ENCODE measurements at places on chromosomes 11 and 22. TPM values are rescaled to one million over a fixed set of nuclear protein-coding genes. Genes with fewer than 3 reads are reported as not detected.

GRCh38 chr11:27991736-27992135 lies 116.2 kb downstream of the KIF18A start:
- no peak overlapping the region for H3K4me3 ChIP-seq
- H3K36me3 ChIP-seq = no peaks in the 10 kb centered on the region
- no peaks in the 10 kb centered on the region for H3K4me1 ChIP-seq
- no peak for DNase-seq

GRCh38 chr11:75809991-75810390 lies 5.0 kb upstream of the UVRAG start:
- H3K27ac ChIP-seq = no peak overlapping the region
- no peaks in the 10 kb centered on the region for H3K36me3 ChIP-seq
- H3K4me1 ChIP-seq = no peaks in the 10 kb centered on the region
- no peak overlapping the region for H3K4me3 ChIP-seq

GRCh38 chr22:37314315-37315074 lies 32.2 kb downstream of the CYTH4 start:
- peaks cover 7% of the 10 kb centered on the region for H3K4me1 ChIP-seq
- H3K4me3 ChIP-seq = no peak overlapping the region
- no peak for DNase-seq
- H3K27me3 ChIP-seq = no peaks in the 10 kb centered on the region

DNA sequence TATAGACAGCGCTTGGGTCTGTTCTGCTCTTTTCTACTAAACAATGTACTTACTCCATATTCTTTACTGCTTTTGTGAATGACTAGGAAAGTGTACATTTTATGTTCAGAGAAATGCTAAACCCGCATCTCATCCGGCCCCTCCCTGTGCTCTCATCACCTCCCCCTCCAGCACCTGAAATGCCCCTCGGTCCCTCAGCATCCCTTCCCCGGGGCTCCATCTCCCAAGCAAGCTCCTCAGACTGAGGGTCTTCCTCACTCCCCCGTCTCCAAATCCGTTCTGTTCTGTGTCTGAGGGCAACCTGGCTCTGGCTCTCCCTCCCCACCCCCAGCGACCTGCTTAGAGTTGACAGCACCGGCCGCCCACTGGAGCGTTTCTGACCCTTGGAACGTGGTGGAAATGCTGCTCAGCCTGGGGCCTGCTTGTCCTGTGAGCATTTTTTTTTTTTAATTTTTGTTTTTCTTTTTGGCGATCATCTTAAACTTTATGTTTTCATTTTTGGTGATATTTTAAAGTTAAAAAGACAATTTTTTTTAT lies 1.4 kb downstream of the SELENOO start:
- DNase-seq = peak; percentile 71
- no peaks in the 10 kb centered on the region for H3K27me3 ChIP-seq
- peaks cover under 1% of the 10 kb centered on the region for H3K36me3 ChIP-seq
- peak overlapping the region; percentile 23 for H3K27ac ChIP-seq
- H3K4me1 ChIP-seq = peaks cover 19% of the 10 kb centered on the region
- peak overlapping the region; percentile 26 for H3K4me3 ChIP-seq

- H3K4me3 ChIP-seq = no peak overlapping the region
- no peaks in the 10 kb centered on the region for H3K36me3 ChIP-seq
- H3K27me3 ChIP-seq = no peaks in the 10 kb centered on the region
- DNase-seq = no peak
- no peaks in the 10 kb centered on the region for H3K4me1 ChIP-seq
Measured at GRCh38 chr11:132008226-132008625, 637.8 kb downstream of the NTM start.

GRCh38 chr11:102196351-102196750 lies 86.1 kb downstream of the YAP1 start:
- H3K27me3 ChIP-seq = no peaks in the 10 kb centered on the region
- no peaks in the 10 kb centered on the region for H3K36me3 ChIP-seq
- DNase-seq = no peak
- H3K4me3 ChIP-seq = no peak overlapping the region
- H3K4me1 ChIP-seq = no peaks in the 10 kb centered on the region

DNA sequence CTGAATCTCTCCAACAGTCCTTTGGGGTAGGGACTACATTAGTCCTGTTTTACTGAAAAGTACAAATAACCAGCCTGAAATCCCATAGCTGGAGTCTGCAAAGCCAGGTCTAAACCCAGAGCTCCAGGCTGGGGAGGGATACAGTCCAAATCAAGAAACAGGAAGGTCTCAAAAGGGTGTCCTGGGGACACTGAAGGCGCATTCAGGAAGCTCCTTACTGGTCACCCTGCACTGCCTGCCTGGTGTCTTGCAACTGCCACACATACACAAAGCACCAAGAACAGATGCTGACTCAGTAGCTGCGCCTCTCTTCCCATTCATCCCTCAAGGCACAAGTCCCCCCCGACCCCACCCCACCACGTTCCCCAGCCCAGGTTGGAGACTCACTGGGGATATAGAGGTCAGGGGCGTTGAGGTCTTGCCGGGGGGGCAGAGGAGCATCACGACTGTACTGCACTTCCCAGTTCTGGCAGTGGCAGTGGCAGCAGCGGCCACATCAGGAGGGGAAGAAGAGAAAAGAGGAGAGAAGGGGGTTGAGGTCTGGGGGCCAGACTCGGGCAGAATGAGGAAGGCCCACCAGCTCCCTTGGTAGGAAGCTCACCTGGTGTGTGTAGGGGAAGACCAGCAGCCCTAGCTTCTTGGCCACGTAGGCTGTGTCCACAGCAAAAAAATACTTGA lies 1.6 kb downstream of the YIF1A start:
- peak; percentile 54 for DNase-seq
- H3K4me1 ChIP-seq = no peaks in the 10 kb centered on the region
- no peak overlapping the region for H3K4me3 ChIP-seq
- peaks cover 3% of the 10 kb centered on the region for H3K27me3 ChIP-seq

DNA sequence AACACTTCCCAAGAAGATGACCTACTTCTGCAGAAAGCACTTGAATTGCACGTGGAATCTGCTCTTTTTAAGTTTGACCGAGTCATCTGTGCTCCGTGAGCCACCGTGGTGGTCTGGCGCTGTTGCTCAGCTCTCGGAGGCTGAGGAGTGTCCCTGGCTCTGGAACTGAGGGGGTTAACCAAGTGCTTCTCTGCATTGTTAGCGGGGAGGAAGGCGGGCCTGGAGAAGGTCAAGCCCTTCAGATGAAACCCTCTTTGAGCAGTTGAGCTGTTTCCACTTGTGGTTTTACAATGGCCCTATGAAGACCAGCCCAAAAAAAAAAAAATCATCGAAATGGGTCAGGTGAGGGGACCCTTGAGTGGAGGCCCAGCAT lies 286.4 kb downstream of the NTM start:
- DNase-seq = no peak
- no peaks in the 10 kb centered on the region for H3K27me3 ChIP-seq
- no peaks in the 10 kb centered on the region for H3K36me3 ChIP-seq
- H3K4me1 ChIP-seq = no peaks in the 10 kb centered on the region
- H3K4me3 ChIP-seq = no peak overlapping the region

DNA sequence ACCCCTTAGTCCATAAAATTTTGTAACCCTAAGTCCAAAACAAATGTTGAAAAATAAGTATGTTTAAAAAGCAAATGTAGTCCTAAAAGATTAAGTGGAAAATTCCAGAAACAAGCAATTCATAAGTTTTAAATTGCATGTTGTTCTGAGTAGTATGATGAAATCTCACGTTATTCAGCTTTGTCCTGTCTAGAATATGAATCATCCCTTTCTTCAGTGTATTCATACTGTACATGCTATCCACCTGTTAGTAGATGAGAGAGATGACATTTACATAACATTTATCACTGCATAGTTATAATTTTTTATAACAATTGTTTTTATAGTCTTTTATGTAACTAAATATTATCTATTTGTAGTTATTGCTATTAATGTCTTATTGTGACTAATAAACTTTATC lies 622.3 kb upstream of the CHORDC1 start:
- H3K27ac ChIP-seq = no peak overlapping the region
- H3K4me1 ChIP-seq = no peaks in the 10 kb centered on the region
- no peaks in the 10 kb centered on the region for H3K27me3 ChIP-seq
- no peak for DNase-seq
- H3K4me3 ChIP-seq = no peak overlapping the region

- H3K36me3 ChIP-seq = no peaks in the 10 kb centered on the region
- no peaks in the 10 kb centered on the region for H3K27me3 ChIP-seq
- peaks cover 24% of the 10 kb centered on the region for H3K4me1 ChIP-seq
- H3K4me3 ChIP-seq = peak overlapping the region; percentile 65
Measured at GRCh38 chr22:37560608-37561211, 430 bp downstream of the CDC42EP1 start.

GRCh38 chr11:82216927-82217570 lies 516.6 kb downstream of the FAM181B start:
- H3K4me1 ChIP-seq = no peaks in the 10 kb centered on the region
- H3K4me3 ChIP-seq = no peak overlapping the region
- H3K27ac ChIP-seq = no peak overlapping the region
- no peaks in the 10 kb centered on the region for H3K36me3 ChIP-seq
- DNase-seq = no peak

DNA sequence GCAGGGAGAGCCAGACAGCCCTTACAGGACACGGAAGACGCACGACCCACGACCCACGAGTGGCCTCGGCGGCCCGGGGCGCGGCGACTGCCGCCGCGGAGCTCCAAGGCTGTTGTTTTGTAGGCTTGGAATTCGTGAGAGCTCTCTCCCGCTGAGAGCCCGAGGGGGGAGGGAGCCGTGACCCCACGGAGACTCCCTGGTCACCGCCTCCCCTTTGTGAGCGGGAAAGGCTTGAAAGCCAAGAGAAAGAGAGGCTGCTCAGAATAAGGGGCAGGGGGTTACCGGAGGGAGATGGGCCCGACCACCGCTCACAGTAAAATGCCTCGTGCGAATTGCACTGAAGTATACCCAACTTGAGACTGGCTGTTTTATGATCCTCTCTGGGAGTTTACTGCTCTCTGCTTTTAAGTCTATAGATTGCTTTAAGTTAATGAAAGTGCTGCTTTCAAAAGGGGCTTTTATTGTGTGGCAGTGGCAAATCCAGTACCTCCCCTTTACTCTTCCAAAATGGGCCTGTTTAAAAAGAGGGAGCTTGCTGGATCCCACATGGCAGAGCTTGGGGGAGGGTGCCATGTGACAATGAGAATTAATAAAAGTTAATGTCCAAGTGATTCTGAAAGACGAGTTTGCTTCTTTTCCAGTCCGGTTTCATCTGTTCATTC lies 2.9 kb downstream of the PKNOX2 start:
- peaks cover 24% of the 10 kb centered on the region for H3K4me1 ChIP-seq
- peak; percentile 89 for DNase-seq
- H3K36me3 ChIP-seq = no peaks in the 10 kb centered on the region
- no peaks in the 10 kb centered on the region for H3K27me3 ChIP-seq

DNA sequence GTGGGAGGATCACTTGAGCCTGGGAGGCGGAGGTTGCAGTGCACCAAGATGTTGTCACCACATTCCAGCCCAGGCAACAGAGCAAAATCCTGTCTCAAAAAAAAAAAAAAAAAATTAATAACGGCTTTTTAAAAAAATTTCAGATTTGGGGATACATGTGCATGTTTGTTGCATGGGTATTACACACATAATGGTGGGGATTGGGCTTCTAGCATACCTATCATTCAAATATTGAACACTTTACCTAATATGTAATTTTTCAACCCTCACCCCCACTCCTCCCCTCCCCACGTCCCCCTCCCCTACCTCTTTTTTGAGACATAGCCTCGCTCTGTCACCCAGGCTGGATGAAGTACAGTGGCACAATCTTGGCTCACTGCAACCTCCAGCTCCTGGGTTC lies 40.1 kb downstream of the ABTB2 start:
- DNase-seq = no peak
- no peak overlapping the region for H3K27ac ChIP-seq
- no peak overlapping the region for H3K4me3 ChIP-seq
- H3K36me3 ChIP-seq = no peaks in the 10 kb centered on the region
- H3K27me3 ChIP-seq = no peaks in the 10 kb centered on the region

GRCh38 chr11:37317803-37318202 lies 719.8 kb upstream of the RAG2 start:
- no peak overlapping the region for H3K4me3 ChIP-seq
- H3K27ac ChIP-seq = no peak overlapping the region
- H3K4me1 ChIP-seq = no peaks in the 10 kb centered on the region
- no peaks in the 10 kb centered on the region for H3K36me3 ChIP-seq

DNA sequence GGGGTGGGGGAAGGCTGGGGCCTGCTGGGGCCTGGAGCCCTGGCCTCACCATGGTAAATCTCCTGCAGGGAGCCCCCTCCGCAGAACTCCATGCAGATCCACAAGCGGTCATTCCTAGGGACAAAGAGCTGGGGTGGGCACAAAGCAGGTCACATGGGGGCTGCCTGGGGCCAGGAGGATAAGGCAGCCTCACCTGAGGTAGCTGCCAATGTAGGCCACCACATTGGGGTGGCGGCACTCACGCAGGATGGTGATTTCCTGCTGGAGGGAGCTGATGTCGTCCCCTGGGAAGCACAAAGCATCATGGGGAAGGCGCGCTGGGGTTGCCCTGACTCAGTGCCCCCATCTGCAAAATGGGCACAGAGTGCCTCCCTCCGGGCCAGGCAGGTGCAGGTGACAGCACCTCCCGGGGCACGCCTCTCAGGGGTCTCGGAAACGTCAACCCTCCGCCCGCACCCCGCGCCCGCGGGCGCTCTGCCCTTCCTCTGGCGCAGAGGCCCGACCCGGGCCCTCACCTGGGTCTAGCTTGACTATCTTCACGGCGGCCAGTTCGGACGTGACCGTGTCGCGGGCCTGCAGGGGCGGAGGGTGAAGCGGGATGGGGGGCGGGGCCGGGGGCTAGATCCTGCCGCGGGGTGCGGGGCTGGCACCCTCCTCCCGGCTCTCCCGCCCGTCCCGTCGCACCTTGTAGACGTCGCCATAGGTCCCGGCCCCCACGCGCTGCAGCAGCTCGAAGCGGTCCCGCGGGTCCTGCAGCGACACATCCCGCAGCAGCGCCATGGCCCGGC lies 450 bp downstream of the MAP4K2 start:
- H3K27me3 ChIP-seq = no peaks in the 10 kb centered on the region
- peak overlapping the region; percentile 11 for H3K4me3 ChIP-seq
- peaks cover 6% of the 10 kb centered on the region for H3K36me3 ChIP-seq
- H3K4me1 ChIP-seq = peaks cover 9% of the 10 kb centered on the region
- peak overlapping the region; percentile 42 for H3K27ac ChIP-seq

DNA sequence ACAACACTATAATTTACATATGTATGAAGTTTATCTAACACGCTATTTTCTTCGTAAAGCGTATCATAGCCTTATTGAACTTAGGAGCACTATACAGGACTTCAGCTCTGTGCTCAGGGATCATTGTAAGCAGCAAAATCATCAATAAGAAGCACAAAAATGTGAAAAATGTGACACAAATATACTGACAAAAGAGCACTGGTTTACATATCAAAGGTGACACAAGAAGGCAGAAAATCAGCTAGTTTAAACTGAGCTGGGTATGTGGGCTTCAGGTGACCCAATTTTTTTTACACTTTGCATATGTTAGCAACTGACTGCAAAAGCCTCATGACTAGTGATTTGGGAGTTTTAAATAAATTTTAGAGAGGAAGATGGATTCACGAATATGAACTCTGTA lies 215.2 kb upstream of the CHORDC1 start:
- no peaks in the 10 kb centered on the region for H3K4me1 ChIP-seq
- no peak overlapping the region for H3K27ac ChIP-seq
- no peak for DNase-seq
- H3K36me3 ChIP-seq = no peaks in the 10 kb centered on the region

The KCNA4 gene
- 0.06 TPM for total RNA-seq

The KRTAP5-8 gene
- total RNA-seq = 0.35 TPM

The AKIP1 gene
- total RNA-seq = 23.7 TPM

The C22orf31 gene
- total RNA-seq = not detected

The DDX25 gene
- total RNA-seq = 1.1 TPM

The VPREB1 gene
- total RNA-seq = not detected

The MS4A14 gene
- 2.1 TPM for total RNA-seq
